ENCODE measurements at places on chromosomes 4 and X.
A peak's percentile ranks its signal among the peaks of the same experiment; 100 is the strongest.

DNA sequence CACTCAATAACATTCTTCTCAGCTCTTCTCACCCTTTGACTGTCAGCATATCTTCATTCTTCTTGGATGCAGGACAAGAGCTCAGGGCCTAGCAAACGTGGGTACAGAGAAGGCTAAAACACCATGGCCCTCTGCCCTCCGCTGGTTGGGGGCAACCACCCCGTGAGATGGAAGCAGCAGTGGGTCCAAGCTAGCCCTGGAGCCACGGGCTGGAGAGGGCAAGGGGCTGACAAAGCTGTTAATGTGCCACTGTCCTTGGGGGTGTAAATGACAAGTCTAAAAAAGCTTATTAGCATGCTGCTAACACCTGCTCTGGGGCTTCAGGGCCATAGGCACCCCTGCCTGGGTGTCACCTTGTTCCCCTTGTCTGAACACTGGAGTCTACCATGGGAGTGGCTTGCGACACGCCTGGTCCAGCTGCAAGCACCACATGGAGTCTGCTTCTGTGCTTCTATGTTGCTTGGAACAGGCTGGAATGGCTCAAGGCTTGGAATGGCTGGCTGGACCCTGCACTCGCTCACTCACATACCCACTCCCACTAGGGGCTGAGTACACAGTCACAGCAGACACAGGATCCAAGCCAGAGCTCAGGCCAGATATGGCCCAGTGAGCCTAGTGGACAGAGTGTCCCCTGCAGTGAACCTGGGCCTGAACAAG lies 246.0 kb downstream of the PCDH10 start:
- no peak for DNase-seq

DNA sequence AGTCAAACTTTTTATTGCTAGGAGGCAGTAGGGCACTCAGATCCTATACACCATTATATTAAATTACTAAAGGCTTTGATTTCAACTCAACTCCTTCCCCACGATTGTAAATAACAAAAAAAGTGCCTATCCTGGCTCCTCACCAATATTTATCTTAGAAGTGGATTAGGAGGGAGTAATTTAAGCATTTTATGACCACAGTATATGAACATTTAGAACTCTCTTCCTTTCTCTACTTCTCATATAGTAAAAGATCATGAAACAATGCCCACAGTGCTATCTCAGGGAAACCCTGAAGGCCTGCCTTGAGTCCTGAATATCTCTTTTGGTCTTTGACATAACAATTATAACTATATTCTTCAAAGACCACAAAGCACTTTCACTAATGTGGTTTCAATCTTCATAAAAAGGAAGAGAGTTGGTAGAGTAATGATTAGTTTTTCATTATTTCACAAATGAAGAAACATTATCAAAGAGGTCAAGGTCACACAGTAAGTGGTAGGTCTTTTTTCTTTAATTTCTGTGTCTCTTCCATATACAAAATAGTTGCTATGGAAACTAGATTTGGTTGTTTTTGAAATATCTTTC lies 29.1 kb upstream of the ADH1C start:
- DNase-seq, result no peak

DNA sequence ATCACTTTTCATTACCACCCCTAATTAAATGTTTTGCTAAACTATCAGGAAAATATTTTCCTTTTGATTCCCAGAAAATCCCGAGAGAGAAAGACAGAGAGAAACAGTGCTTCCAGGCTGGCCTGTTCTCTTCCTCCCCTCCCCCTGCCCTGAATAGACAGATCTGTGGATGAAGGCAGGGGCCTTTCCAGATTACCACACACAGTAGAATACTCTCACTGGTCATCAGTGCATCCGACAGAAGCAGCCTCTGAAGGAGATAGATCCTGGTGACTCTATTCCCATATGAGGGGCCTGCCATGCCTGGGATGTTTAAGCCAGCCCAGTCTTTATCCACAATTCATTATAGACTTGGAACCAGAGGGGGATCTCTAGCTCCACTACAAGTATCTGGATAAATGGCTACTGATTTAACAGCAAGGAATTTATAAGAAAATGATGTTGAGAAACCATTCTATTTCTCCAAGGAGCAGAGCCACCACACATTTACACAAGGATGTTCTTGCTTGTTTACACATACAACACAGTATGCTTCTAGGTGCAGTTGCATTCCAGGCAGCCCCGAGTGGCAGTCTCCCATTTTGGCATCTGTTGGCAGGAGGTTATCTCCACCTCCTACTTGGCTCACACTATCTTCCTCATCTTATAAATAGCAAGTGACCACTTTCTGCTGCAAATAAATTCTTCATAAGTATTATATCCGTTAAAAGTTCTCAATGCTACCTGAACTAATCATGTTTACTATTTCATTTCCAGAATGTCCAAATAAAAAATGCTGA lies 115.8 kb downstream of the HS6ST2 start:
- DNase-seq, result no peak

DNA sequence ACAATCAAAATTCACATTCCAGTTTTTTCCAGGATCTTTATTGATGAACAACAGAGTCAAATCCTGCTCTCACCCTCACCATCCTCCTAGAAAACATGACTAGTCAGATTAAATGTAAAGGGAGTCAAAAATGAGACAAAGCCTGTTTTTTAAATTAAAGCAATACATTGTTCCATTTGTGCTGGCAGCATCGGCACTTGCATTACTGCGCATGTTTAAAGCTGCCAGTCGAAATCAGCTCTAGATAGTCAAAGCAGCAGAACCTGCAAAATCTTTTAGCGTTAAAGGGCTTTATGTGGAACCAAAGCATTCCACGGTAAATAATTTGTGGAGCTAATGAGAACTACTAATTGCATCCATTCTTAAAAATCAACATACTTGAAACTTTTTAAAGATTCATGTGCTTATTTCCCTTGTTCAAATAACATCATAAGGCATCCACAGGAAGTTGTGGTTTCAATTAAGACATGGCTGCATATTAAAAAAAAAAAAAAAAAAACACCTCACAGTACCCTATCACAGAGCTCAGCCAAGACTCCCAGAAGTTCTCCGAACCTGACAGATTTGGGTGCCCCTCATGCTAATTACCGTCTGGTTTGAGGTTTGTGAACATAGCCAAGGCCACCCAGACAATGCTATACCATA lies 82.2 kb downstream of the SH3KBP1 start:
- DNase-seq, result no peak

DNA sequence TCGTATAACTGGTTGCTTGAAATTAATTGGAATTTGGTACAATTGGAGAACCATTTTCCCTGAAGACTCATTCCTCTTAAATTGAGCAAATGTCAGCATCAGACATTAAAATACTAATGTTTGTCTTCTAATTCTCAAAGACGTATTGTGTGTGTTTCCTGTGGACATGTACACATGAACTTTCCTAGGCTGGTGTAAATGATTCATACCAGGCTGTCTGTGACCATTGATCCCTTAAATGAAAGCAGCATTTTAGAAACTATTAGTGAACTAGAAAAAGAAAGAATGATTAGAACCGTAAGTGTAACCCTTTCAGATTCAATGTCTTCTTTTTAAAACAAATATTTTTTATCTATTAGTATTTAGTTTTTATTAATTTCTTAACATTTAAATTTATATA lies 332.9 kb downstream of the PPP3CA start:
- peak; percentile 38 for DNase-seq

- DNase-seq, result no peak
These were observed 583.1 kb downstream of the INPP4B start for GRCh38 chr4:142262956-142263355.

DNA sequence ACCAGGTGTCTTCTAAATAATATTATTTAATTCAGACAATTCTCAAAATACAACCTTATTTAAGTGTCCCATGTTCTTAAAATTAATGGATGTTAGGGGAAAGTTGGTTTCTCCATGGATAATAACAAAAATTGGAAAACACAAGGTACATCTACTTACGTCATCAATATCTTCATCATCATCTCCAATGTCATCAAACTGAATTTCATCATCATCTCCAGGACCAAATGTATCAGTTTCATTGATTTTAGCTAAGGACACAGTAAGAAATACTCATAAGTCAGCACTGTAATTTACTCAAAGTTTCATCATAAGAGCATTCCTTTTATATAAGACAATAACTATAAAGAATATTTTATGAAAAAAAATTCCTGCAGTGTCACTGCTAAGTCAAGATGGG lies 11.3 kb downstream of the EIF1AX start:
- no peak for DNase-seq

DNA sequence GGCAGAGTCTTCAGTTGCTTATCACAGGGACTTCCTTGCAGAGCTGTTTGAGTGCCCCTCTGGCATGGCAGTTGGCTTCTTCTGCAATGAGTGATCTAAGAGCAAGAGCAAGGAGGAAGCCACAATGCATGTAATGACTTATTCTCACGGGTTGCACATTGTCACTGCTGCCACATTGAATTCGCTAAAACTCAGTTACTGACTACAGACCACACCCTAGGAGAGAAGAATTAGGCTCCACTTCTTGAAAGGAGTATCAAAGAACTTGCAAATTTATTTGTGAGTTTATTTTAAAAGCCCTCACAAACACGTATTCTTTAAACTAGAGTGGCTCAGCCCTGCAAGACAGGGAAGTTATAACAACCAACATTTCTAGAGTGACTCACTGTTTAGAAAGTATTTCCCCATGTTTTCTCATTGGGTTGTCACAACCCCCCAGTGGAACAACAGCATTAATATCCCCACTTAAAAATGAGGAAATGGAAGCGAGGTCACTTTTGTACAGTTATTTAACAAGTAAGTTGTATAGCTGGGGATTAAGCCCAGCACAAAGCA lies 32.4 kb upstream of the RBPJ start:
- peak; percentile 57 for DNase-seq

DNA sequence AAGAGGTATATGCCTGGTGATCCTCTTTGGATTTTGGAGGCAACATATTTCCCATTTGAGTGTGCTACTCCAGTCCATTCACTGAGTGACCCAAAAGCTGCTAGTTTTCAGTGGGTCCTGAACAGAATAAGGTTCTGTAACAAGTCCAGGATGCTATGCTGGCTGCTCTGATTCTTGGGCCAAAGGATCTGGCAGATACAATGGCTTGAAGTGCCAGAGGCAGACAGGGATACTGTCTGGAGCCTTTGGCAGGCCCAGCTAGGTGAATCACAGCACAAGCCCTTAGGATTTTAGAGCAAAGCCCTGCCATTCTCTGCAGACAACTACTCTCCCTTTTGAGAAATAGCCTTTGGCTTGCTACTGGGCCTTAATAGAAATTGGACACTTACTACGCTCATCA lies 40.6 kb downstream of the DCHS2 start:
- no peak for DNase-seq

GRCh38 chrX:12974305-12974795 lies 560 bp upstream of the TMSB4X start:
- DNase-seq, result no peak

DNA sequence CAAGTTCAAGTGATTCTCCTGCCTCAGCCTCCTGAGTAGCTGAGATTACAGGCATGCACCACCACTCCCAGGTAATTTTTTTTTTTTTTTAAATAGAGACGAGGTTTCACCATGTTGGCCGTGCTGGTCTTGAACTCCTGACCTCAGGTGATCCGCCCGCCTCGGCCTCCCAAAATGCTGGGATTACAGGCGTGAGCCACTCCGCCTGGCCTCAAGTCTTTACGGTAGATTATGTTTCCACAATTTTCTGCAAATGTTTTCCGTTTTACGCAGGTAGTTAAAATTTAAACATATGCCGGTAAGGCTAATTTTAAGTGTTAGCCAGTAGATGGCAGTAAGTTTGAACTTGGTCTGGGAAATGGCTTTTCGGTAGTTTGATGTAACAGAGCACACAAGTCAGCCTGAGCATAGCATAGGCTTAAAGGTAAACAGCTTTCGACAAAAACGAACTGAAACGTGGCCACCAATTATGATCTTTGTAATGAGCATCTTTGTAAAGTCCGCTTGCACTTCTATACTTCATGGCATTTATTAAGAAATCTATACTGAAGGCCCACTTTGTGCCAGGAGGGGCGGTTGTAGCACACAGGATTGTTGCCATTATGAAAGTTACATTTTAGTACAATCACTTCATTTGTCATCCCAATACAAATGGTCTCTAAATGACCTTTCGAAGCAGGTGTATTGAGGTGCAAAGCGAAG lies 31.1 kb downstream of the CCKAR start:
- DNase-seq, result peak; percentile 66
